ENCODE measurements at places on chromosomes 5 and 9. TPM values are rescaled to one million over a fixed set of nuclear protein-coding genes. Genes with fewer than 3 reads are reported as not detected.

DNA sequence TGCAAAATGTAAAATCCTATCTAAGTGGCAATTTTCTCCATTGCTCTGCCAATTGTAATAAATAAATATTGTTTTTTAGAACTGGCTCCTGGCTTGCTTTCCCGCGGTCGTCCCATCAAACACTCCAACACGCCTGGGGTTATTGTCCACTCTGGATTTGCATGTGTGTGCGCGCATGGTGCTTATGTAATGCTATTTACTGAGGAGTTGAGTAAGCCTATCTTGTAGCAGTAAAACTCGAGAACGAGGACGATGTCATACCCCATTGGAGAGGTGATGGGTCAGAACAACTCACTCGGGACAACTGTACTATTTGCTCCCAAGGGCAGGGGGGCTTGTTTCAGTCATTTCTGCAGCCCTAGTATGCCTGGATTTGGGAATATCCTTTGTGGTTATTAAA is 220.9 kb downstream of the PAX5 start:
- no peaks in the 10 kb centered on the region for H3K36me3 ChIP-seq
- H3K27me3 ChIP-seq: no peaks in the 10 kb centered on the region
- no peak for DNase-seq

- DNase-seq: no peak
- no peak overlapping the region for H3K4me3 ChIP-seq
- H3K27me3 ChIP-seq: no peaks in the 10 kb centered on the region
- H3K36me3 ChIP-seq: no peaks in the 10 kb centered on the region
- H3K4me1 ChIP-seq: peaks cover 11% of the 10 kb centered on the region
- H3K27ac ChIP-seq: peak overlapping the region; percentile 82
These were observed 5.4 kb upstream of the CCIN start for GRCh38 chr9:36163786-36164170.

DNA sequence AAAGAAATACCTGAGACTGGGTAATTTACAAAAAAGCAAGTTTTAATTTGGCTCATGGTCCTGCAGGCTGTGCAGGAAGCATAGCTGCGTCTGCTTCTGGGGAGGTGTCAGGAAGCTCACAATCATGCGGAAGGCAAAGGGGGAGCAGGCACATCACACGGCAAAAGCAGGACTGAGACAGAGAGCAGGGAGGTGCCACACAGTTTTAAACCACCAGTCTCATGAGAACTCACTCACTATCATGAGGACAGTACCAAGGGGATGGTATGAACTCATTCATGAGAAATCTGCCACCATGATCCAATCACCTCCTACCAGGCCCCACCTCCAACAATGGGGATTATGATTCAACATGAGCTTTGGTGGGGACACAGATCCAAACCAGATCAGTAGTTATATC is 96.2 kb downstream of the OSTF1 start:
- DNase-seq: no peak
- no peak overlapping the region for H3K4me3 ChIP-seq
- no peaks in the 10 kb centered on the region for H3K36me3 ChIP-seq
- H3K4me1 ChIP-seq: peaks cover 3% of the 10 kb centered on the region

DNA sequence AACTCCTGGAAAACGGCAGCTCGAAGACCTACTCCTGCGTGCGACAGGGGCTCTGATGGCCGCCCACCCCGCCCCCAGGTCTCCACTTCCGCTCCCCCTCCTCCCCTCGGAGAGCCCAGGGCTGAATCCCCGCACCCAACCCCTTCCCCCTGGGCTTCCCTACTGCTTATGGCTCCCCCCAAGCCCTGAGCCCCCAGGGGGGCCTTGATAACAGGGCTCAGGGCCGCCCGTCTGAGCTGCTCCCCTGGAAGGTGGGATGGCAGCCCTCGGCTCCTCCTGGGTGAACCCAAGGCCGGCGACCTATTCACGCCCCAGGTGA is 30.4 kb downstream of the GLT6D1 start:
- H3K27me3 ChIP-seq: no peaks in the 10 kb centered on the region
- H3K36me3 ChIP-seq: no peaks in the 10 kb centered on the region
- DNase-seq: no peak
- H3K4me1 ChIP-seq: no peaks in the 10 kb centered on the region
- no peak overlapping the region for H3K4me3 ChIP-seq

GRCh38 chr5:2519153-2519552 is 232.3 kb downstream of the IRX2 start:
- no peaks in the 10 kb centered on the region for H3K27me3 ChIP-seq
- H3K4me3 ChIP-seq: no peak overlapping the region
- no peaks in the 10 kb centered on the region for H3K4me1 ChIP-seq
- DNase-seq: no peak
- H3K27ac ChIP-seq: no peak overlapping the region
- no peaks in the 10 kb centered on the region for H3K36me3 ChIP-seq

- no peak overlapping the region for H3K4me3 ChIP-seq
- DNase-seq: no peak
- H3K27me3 ChIP-seq: no peaks in the 10 kb centered on the region
- H3K36me3 ChIP-seq: no peaks in the 10 kb centered on the region
- no peak overlapping the region for H3K27ac ChIP-seq
These were observed 2.5 kb upstream of the HSPB3 start for GRCh38 chr5:54453046-54453445.

The PCDH12 gene
- polyA plus RNA-seq: 4.5 TPM

- H3K27ac ChIP-seq: no peak overlapping the region
- H3K27me3 ChIP-seq: no peaks in the 10 kb centered on the region
- no peaks in the 10 kb centered on the region for H3K4me1 ChIP-seq
- no peaks in the 10 kb centered on the region for H3K36me3 ChIP-seq
These were observed 12.0 kb upstream of the ACSL6 start for GRCh38 chr5:132023258-132024116.

DNA sequence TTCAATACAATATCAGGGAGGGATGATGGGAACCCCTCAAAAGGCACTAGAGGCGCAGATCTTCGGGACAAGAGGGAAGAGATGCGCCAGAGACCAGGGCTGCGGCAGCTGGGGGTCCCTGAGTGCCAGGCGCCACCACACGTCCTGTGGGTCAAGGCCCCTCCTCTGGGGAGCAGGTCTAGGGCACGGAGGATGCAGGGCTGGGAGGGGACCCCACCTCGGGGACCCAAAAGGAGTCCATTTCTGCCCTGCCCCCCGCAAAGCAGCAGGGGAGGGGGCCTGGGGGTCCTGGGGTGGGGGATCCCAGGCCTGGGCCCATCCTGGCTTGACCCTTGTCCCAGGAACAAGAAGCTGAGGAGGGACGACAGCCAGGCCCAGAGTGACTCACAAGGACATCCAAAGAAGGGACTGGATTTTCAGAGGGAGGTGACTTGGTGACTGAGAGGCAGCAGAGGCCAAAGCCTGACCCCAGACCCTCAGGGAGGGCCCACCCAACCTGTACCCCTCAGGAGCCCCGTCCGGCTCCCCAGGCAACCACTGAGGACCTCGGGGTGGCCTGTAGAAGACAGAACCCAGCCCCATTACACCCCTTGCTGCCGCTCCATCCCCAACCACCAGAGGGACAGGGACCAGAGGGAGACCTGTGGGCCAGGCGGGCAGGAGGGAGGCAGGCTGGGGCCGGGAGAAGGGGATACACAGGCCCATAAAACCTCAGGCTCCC is 54.2 kb downstream of the LRSAM1 start:
- no peak overlapping the region for H3K4me3 ChIP-seq
- H3K4me1 ChIP-seq: peaks cover 57% of the 10 kb centered on the region
- DNase-seq: peak; percentile 76
- no peaks in the 10 kb centered on the region for H3K27me3 ChIP-seq

The POU4F3 gene
- not detected for polyA plus RNA-seq

DNA sequence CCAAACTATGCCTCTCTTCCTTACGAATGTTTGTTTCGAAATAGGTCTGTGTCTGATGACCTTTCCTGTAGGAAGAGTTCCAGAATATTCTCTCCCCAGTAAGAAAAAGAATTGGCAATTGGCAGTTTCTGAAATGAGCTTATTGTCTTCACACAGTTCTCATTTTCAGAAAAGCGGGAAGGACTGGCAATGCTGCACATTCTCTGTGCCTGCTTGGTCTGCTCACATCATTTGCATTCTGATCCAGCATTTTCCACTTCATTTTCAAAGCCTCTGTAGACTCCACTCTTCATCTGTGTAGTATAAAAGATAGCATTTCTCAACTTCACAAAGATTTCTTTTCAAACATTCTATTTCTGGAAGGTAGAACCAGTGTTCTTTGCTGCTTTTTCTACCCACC is 120.6 kb upstream of the CCDC112 start:
- no peak overlapping the region for H3K27ac ChIP-seq
- no peaks in the 10 kb centered on the region for H3K36me3 ChIP-seq
- no peak for DNase-seq
- H3K27me3 ChIP-seq: no peaks in the 10 kb centered on the region

GRCh38 chr5:36569491-36569890 is 36.9 kb upstream of the SLC1A3 start:
- no peaks in the 10 kb centered on the region for H3K4me1 ChIP-seq
- no peaks in the 10 kb centered on the region for H3K27me3 ChIP-seq
- DNase-seq: no peak
- no peaks in the 10 kb centered on the region for H3K36me3 ChIP-seq
- H3K27ac ChIP-seq: no peak overlapping the region
- no peak overlapping the region for H3K4me3 ChIP-seq

DNA sequence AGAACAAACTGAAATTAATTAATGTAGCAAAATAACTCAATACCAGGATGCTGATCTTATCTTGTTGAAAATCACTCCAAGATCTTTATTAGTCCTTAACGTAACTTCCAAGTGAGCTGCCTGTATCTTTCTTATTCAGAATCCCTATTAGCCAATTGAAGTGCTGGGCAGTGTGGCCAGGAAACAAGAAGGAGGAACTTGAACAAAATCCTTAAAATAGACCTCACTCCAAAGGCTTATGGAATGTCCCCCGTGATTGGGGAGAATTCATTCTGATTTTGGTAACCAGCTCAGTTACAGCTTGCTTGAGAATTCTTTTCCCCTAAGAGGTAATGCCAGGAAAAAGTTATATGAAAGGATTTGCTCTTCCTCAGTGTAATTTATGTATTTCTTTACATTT is 171.0 kb downstream of the DEPDC1B start:
- H3K4me3 ChIP-seq: no peak overlapping the region
- no peaks in the 10 kb centered on the region for H3K27me3 ChIP-seq
- DNase-seq: no peak

GRCh38 chr5:54717459-54717858 is 199.9 kb downstream of the SNX18 start:
- H3K27me3 ChIP-seq: no peaks in the 10 kb centered on the region
- H3K36me3 ChIP-seq: no peaks in the 10 kb centered on the region
- H3K4me3 ChIP-seq: no peak overlapping the region
- no peaks in the 10 kb centered on the region for H3K4me1 ChIP-seq

DNA sequence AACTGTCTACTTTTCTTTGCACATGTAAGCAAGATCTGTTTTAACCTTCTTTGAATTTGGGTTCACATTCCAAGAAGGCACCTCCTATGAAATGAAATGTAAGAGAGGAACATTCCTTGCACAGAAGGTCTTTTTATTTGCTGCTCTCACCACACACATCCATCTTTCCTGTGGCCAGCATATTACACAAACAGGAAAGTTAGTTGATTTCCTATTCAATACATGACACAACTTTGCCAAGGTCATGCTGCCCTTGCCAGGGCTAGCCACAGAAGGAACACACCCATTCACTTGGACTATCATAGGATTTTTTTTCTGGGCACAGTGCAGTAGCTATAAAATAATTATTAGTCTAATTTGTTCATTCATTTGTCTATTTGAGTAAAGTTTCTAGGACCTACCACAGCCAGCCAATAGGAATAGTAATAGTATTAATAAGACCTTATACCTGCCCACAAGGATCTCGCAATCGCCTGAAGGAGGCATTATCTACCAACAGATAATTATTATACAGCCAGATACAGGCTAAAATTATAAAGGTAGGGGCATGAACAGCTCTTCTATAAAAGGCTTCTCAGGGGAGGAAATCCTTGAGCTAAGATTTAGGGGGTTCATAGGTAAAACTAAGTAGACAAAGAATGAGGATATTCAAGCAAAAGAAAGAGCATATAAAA is 78.1 kb upstream of the NREP start:
- H3K27ac ChIP-seq: no peak overlapping the region
- H3K4me1 ChIP-seq: no peaks in the 10 kb centered on the region
- H3K36me3 ChIP-seq: no peaks in the 10 kb centered on the region
- H3K27me3 ChIP-seq: no peaks in the 10 kb centered on the region

The CDC20B gene
- polyA plus RNA-seq: not detected

The GARIN3 gene
- polyA plus RNA-seq: not detected

DNA sequence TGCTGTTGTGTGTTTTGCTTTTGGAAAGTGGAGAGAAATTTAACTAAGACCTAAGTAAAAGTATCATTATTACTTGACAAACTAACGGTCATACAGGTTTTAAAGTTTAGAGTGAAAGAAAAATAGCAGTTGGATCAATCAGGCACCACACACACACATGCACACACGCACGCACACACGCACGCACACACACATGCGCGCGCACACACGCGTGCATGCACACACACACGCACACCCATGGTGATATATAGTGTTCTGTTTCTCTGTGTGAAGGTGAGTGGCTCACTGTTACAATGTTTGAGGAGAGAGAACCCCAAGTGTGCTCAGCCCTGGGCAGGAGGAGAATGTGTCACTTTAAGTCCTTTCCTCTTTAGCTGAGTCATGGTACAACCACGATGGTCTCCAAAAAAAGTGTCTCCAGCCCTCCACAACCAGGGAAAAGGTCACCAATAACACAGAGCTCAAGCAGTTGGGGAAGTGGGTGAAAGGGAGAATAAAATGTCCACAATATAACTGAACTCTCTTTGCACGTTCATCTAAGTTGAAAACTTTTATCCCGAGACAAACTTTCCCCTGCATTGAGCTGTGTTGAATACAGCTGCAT is 3.2 kb downstream of the ZNF366 start:
- peaks cover 10% of the 10 kb centered on the region for H3K4me1 ChIP-seq
- H3K27ac ChIP-seq: no peak overlapping the region
- no peaks in the 10 kb centered on the region for H3K36me3 ChIP-seq
- no peak overlapping the region for H3K4me3 ChIP-seq

GRCh38 chr9:116661037-116661954 is 25.8 kb upstream of the TRIM32 start:
- H3K4me3 ChIP-seq: no peak overlapping the region
- no peaks in the 10 kb centered on the region for H3K4me1 ChIP-seq
- no peaks in the 10 kb centered on the region for H3K36me3 ChIP-seq
- H3K27ac ChIP-seq: no peak overlapping the region

- no peak overlapping the region for H3K4me3 ChIP-seq
- H3K4me1 ChIP-seq: peaks cover 15% of the 10 kb centered on the region
- DNase-seq: no peak
- H3K27me3 ChIP-seq: no peaks in the 10 kb centered on the region
- no peaks in the 10 kb centered on the region for H3K36me3 ChIP-seq
- no peak overlapping the region for H3K27ac ChIP-seq
These were observed 364.3 kb downstream of the ARRDC3 start for GRCh38 chr5:91018712-91019371.

The TSSK1B gene
- polyA plus RNA-seq: not detected

DNA sequence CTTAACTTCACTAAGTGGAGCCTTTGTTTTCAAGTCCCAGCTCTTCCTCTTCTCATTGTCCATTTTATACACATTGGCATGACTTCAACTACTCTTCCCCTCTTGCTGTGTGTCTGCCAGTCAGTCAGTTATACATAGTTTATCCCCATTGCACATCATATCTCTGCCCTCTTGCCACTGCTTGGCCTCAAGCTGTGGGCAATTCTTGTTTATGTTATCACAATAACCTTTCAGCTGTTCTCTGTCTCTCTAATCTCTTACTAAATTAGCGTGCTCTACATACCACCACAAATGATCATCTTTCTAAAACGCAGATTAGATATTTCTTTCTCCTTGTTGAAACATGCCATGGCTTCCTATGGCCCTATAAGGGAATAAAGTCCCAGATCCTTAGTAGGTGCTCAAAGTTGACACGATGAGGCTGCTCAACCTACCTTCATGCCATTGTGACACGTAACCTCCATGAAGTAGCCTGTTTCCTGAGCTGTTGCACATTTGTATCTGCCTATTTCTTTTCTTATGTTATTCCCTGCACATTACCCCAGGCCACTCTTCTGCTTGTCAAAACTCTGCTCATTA is 239.3 kb downstream of the GAS1 start:
- no peaks in the 10 kb centered on the region for H3K36me3 ChIP-seq
- H3K4me3 ChIP-seq: no peak overlapping the region
- no peaks in the 10 kb centered on the region for H3K27me3 ChIP-seq

Data from adrenal gland (tissue), 19 donors.